ENCODE measurements at places on chromosomes 11 and 22.
A peak's percentile ranks its signal among the peaks of the same experiment; 100 is the strongest.

GRCh38 chr22:37843741-37844089 lies 419 bp downstream of the ANKRD54 start:
- DNase-seq, result no peak

DNA sequence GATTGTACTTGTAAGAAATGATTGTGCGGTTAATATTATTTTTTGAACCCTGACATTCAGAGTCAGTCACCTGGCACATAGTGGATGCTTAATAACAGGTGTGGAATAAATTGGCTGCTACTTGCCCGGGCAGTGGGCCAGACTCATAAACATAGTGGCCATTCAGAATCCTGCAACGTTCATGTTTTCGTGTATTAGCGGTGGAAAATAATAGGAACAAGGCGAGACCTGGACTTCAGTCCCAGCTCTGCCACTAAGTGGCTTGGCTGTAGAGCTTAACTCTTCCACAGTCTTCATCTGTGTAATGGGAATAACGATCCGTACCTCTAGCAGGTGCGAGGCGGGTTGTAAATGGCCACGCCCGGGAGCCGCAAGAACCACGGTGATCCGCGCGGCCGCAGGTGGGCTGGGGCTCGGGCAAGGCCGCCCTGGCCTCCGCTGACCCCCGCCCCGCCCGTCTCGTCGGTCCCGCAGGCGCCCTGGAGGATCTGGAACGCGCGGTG lies 761 bp upstream of the TMEM25 start:
- DNase-seq, result no peak

DNA sequence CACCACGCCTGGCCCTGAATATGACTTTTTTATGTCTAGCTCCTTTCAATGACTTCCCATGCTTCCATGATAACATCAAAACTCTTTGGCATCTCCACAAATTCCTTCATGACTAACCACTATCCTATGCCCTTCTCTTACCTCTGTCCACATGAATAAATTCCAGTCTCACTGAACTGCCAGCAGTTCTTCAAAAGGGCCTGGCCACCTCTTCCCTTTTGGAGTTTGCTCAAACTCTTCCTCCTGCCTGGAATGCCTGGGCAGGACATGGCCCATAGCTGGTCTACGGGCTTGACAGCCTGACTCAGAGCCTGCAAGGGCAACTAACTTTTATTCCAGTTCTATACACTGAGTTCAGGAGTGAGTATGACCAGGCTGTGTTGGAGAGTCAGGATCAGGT lies 41.8 kb upstream of the ZBTB16 start:
- no peak for DNase-seq

DNA sequence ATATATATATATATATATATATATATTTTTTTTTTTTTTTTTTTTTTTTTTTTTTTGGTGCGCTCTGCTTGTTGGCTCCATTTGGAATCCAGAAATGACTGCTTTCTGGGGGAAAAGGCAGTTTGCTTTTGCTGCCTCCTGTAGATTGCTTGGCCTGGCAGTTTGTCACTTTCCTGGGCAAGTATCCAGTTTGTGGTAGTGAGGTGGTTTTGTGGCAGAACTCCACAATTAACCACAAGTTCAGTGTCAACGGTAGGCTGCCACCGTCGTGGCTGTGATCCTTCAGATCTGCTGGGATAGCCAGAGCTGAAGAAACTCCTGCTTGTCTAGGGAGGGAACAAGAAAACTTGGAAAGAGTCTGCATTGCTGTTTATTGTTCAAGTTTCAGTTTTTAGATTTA lies 5.0 kb upstream of the PDE3B start:
- no peak for DNase-seq

DNA sequence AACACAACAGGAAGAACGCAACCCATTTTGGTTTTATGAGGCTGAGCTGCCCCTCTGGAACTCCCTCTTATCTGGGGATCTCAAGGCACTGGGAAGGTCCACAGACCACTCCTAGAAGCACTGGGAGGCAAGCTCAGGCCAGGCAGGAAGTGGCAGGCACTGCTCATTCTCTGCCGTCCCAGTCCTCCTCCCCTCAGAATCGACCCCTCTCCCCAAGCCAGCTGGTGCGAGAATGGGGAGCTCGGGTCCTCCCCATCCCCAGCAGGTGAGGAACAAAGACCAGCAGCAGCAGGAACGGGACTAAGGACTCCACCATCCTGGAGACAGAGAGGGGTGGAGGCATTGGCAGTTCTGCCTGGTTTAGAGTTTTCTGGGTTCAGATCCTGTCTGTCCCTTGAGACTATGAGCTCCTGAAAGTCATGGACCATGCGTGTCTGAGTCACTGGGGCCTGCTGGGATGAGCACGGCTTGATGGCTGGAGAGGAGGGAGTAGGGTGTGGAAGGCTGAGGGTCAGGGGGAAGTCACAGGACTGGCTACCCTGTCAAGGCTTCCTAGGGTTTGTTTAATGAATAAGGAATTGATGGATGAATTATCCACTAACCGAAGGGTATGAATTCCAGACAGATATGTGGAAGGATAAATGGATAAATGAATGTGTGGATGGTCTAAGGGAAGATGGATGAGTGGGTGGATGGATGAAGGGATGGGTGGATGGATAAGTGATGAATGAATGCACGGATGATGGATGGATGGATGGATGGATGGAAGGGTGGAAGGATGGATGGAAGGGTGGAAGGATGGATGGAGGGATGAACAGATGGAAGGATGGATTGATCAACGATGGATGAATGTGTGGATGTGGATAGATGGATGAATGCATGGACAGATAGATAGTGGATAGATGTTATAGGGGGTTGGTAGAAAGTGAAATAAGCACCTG lies 6.4 kb downstream of the MYEOV start:
- peak; percentile 35 for DNase-seq

- no peak for DNase-seq
Observed at GRCh38 chr22:28711341-28711740, 30.3 kb downstream of the CHEK2 start.

DNA sequence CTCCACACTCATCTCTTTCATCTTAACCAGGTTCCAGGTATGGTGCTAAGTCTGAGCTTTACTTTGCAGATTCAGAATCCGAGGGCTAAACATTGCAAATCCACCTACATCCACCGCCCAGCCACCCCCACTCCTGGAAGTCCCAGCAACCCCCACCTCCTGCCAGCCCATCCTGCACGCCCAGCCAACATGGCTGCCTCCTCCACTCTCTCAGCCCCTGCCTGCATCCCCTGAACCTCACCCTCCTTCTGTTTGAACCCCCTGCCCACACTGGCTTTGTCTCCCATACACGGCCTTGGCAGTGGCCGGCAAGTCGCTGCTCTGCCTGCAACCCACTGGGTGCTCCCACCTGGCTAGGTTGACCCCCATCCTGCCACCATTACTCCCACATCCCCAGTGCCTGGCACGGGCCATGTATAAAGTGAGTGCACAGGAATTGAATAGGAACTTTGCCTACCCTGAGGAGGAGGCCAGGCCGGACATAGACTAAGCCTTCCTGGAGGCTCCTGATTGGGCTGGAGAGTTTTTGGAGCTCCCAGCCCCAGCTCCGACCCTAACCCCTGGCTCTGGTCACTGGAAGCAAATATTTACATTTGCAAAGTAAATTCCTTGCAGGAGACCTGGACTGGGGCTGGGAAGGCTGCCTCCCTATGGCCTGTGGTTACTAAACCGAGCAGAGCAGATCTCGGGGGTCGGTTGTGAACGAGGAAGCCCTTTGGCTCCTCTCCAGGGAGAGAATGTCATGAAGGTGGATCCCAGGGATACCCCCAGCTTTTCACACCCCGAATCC lies 14.4 kb downstream of the EMID1 start:
- no peak for DNase-seq

GRCh38 chr11:78832226-78832947 lies 257.7 kb upstream of the NARS2 start:
- DNase-seq, result no peak

GRCh38 chr11:95991101-95991500 lies 67.2 kb upstream of the MTMR2 start:
- DNase-seq, result no peak

DNA sequence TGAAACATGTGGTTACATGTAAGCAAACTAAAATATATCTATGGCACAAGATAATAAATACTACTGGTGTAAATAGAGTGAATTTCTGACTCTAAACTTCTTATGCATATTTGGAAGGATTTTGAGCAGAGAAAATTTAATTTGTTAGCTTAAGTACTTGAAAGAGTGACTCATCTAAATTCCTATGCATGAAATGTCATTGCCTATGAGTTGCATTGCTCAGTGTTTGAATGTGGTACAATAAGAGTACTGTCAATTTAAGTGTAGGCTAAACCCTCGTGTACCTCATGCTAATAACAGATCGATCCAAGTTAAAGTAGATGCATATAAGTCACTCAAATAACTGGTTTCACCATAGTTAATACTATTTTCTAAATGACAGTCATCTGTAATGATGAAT lies 5.3 kb upstream of the CARD18 start:
- no peak for DNase-seq

DNA sequence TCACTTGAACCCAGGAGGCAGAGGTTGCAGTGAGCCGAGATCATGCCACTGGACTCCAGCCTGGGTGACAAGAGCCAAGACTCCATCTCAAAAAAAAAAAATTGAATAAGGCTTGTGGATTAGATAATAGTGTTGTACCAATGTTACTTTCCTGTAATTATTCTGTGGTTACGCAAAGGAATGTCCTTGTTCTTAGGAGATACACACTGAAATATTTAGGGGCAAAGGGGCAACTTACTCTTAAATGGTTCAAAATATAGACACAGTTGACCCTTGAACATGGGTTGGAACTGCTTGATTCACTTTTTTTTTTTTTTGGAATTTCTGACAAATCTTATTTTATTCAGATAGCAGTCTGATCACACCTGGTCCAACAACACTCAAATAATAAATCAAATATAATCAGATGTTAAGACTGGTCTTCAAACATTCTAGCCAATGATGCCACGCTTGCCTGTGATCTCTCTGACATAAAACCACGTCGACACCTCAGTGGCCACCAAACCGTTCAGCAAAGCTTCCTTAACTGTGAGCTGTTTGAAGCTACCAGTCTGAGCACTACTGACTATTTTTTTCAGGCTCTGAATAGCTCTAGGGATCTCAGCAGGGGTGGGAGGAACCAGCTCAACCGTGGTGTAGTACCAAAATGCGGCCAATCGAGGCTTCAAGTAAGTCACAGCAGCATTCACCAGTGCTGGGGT lies 710 bp downstream of the ATP5MGL start:
- DNase-seq, result no peak

DNA sequence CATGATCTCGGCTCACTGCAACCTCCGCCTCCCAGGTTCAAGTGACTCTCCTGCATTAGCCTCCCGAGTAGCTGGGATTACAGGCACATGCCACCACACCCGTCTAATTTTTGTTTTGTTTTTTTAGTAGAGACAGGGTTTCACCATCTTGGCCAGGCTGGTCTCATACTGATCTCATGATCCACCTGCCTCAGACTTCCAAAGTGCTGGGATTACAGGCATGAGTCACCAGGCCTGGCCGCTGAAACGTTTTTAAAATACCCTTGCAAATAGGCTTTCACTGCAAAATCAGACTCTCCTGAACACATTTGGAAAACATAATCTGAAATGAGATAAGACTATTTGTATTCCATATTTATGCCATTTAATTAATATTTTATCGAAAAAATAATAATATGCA lies 826.1 kb upstream of the CNTN5 start:
- no peak for DNase-seq

DNA sequence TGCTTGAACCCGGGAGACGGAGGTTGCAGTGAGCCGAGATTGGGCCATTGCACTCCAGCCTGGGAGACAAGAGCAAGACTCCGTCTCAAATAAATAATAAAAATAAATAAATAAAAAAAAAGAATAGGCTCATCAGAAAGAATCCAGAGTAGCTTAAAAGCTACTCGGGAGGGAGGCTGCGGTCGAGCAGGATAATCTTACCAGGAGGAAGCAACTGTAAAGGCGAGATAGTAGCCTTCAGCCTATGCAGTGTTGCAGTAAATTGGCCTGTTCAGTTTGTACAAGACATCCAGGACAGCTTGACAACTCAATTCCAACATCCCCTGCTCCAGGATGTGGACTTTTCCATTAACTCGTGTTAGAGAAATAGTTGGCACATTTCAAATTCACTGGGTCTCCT lies 1164.7 kb downstream of the LRRC4C start:
- no peak for DNase-seq

DNA sequence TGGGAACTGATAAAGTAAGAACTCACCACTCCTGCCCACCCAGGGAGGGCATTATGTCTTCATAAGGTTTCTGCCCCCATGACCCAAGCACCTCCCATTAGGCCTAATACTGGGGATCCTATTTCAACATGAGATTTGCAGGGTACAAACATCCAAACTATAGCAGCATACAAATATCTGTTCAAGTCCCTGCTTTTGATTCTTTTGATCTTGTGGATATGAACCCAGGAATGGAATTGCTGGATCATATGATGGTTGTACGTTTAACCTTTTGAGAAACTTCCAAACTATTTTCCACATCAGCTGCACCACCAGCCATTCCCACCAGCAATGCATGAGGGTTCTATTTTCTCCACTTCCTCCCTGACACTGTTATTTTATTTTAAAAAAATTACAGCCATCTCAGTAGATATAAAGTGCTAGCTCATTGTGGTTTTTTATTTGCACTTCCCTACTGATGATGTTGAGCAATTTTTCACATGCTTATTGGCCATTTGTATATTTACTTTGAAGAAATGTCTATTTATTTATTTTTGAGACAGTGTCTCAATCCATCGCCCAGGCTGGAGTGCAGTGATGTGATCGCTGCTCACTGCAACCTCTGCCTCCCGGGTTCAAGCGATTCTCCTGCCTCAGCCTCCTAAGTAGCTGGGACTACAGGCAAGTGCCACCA lies 7.1 kb upstream of the ATG16L2 start:
- DNase-seq, result no peak

- DNase-seq, result no peak
Observed at GRCh38 chr11:27391331-27392015, 28.5 kb upstream of the CCDC34 start.

DNA sequence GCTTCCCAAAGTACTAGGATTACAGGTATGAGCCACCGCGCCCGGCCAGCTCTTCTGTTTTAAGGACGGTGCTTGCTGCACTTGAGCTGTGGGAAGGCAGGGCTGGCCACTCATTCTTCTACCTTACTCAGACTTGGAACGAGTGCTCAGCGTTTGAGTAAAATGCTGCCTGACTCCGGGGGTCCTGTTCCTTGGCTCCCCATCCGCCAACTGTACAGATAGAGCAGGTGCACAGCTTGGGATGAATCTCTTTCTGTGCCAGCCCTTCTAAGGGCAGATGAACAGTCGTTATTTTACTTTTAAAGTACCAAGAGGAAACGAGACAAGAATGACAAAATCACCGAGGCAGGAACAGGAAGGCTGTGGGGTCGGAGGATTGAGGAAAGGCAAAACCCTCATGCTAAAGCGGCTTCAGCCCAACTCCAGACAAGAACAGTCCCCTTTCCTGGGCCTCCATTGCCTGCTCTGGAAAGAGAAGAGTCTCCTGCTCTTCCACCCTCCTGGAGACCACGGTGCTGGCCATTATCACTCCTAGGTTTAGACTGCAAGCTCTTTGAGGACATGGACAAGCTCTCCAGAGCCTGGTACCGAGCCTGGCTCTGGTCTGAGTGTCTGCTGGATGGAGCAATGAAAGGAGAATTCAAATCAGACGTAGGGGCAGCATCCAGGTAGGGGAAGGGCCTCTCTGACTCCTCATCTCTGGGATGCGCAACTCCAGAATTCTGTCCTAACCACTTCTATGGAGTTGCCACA lies 1.1 kb upstream of the SUN2 start:
- DNase-seq, result no peak

- DNase-seq, result peak; percentile 40
Observed at GRCh38 chr22:50529897-50530579, at the start of gene TYMP. Gene TYMP (minus strand): TSS chr22:50530012. CDS start chr22:50529709, 303 bp downstream.

GRCh38 chr11:20014067-20014402 lies 146.2 kb downstream of the DBX1 start:
- DNase-seq, result no peak
